Left lung (tissue), 14 donors: ENCODE measurements at places on chromosomes 2 and 18. TPM values are rescaled to one million over a fixed set of nuclear protein-coding genes. Genes with fewer than 3 reads are reported as not detected.

DNA sequence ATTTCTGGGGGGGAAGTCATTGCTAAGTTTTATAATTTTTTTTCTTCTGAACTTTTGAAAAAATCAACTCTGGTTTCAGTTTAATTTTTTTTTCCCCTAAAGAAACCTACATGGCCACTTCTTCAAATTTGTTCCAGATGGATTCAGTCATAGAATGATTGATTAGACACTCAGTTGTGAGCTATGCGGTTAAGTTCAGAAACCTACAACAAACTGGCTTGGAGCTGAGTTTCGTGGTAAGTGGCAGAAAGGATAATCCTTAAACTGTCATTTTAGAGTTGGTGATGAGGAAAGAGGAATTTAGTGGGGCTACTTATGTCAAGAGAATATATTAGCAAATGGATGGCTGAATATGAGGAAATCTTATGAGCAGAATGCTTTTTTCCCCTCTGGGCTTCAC, 23.7 kb downstream of the EFEMP1 start:
- DNase-seq = no peak

The CAPN13 gene
- 1.1 TPM for polyA plus RNA-seq

DNA sequence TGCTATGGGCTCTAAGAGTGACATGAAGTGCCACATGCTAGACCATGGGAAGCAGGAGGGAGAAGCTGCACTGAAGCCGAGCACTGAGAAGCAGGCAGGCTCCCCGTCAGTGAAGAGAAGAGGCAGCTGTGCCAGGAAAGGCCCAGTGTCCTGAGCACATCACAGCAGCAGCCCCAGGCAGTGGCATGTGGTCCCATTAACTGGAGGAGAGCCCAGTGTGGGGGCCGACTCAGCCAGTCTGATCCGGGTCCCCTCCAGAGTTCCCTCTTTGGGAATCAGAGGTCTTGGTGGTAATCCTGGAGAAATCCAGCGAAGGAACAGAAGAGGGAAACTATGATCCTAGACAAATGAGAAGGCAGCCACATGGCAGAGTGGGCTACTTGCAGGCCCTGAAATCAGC, 96.7 kb upstream of the ACAA2 start:
- no peak for DNase-seq

DNA sequence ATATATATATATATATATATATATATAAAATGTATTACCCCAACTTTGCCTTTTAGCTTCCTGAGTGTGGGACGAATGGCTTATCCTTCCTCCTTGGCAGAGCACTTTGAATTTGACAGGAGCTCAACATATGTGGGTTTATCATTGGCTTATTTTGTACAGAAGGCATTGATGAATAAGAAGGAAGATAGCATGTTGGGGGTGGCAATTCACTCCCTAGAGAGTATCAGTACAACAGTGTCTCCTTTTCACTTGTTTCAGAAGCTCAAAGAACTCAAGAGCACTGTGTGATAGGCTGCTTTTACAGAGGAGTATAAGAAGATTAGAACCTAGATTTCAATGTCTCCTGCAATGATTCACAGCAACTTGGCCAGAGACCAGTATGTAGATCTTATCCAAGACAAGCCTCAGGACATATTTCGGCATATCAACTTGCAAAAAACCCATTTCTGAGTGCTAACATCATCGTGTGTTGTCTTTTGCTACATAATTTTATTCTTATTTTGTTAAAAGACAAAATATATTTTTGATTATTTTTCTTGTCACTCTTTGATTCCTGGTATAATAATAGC, 345.8 kb downstream of the SOCS6 start:
- DNase-seq = no peak
